ENCODE measurements at places on chromosomes 2 and 18.

DNA sequence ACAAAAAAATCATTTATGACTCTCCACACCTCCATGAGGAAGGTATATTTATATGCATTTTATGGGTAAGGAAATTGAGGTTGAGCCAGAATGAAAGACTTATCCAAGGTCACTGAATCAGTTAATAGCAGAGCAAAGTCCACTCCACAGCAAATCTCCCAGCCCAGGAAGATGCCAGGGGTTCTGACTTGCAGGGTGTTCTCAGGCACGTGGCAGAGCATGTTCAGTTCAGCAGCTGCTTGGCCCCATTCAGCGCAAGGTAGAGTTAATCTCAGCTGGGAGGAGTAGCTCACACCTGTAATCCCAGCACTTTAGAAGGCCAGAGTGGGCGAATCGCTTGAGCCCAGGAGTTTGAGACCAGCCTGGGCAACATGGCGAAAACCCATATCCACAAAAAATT is 17.8 kb upstream of the DGKD start:
- DNase-seq: no peak

GRCh38 chr2:216776066-216776850 is 80.9 kb upstream of the IGFBP5 start:
- no peak for DNase-seq

GRCh38 chr2:72533765-72534164 is 292.1 kb downstream of the EXOC6B start:
- DNase-seq: no peak

- no peak for DNase-seq
Measured at GRCh38 chr18:59536166-59536565, 161.1 kb downstream of the CCBE1 start.

DNA sequence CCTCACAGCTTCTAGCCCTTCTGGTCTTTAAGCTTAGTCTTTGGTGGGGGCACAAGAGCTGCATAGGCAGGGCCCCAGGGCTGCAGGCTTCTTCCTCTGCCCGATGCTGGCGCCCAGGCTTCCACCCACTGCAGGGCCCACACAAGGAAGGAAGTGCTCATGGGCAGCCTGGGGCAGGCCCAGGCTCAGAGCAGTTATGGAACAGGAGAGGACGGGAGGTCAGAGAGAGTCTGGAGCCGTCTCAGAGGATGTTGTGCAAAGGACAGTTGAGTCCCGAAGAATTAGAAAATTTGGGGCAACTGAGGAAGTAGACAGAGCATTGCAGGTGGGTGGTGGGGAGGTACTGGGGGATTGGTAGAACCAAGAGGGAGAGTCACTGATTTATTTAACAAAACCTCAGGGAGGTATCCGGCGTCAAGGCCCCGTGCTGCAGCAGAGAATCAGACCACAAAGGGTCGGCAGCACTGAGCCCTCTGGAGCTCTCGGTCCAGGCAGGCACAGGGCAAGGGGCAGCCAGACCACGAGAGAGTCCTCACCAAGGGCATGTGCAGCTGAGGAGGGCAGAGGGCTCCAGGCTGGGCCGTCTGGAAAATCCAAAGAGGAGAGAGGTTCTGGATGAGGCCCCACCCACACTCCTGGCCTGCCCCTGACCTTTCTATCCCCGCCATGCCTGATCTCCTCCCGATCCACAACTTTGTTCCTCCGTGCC is 110.8 kb upstream of the GLI2 start:
- no peak for DNase-seq

GRCh38 chr2:60504049-60504448 is 49.4 kb downstream of the BCL11A start:
- DNase-seq: no peak

GRCh38 chr2:146734042-146734820 is 1110.6 kb upstream of the ACVR2A start:
- DNase-seq: no peak

DNA sequence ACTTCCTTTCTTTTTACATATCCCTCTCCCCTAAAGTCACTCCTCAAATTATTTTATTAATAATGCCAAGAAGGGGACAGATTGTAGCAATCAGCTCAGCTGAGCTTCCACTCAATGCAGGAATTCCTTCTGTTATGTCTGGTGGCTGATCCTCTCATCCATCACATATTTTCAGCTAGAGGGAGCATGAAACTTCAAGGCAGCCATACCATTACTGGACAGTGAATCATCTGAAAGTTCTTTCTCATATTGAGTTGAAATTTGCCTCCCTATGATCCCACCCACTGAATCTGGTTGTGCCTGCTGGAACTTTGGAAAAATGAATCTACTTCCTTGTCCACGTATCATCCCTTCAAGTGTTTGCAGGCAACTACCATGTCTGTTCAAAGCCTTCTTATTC is 11.2 kb downstream of the ZNF385B start:
- DNase-seq: no peak

DNA sequence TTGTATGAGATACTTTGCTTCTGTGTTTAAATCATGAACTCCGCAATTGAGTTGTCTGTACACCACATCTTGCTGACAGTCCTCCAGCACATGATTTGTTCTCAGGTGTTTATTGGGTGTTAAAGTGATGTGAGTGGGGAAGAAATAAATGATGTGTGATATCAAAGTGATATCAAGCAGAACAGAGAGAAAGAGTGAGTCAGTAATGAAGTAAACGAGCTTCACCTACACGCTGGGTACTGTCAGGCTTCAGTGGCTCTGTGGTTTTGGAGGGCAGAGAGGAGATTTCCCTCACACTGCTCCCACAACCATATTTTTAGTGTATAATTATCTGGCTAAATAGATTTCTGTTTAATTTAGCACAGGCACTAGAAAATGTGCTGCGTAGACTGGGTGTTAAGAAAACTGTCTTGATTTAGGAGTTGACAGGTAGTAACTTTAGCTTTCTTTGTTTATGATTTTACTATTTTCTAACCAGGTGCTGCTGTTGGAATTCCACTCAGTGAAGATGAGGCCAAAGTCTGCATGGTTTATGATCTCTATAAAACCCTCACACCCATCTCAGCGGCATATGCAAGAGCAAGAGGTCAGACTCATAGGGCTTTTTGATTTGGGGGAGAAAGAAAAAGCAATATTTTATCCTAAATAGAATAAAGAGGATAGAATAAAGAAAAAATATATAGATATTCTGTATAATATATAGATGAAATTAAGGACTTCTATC is 21.2 kb downstream of the ATIC start:
- no peak for DNase-seq

GRCh38 chr18:74378179-74378682 is 62.6 kb downstream of the C18orf63 start:
- DNase-seq: no peak

DNA sequence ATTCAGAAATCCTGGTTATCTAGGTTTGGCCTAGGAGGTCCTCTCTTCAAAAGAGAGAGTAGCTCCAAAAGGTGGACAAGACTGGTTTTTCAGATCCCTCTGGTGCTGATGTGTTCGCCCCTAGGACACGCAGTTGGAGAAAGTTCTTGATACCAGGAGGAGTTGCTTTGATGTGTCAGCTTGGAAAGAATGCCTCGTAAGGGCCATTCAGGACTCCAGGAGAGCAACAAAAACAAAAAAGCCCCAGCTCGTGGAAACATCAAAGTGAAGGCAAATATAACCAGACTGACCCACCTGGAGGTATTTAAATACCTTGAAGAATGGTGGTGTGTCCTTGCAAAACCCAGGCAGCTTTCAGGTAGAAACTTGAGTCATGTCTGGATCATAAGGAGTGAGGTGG is 12.5 kb upstream of the LBH start:
- DNase-seq: no peak

DNA sequence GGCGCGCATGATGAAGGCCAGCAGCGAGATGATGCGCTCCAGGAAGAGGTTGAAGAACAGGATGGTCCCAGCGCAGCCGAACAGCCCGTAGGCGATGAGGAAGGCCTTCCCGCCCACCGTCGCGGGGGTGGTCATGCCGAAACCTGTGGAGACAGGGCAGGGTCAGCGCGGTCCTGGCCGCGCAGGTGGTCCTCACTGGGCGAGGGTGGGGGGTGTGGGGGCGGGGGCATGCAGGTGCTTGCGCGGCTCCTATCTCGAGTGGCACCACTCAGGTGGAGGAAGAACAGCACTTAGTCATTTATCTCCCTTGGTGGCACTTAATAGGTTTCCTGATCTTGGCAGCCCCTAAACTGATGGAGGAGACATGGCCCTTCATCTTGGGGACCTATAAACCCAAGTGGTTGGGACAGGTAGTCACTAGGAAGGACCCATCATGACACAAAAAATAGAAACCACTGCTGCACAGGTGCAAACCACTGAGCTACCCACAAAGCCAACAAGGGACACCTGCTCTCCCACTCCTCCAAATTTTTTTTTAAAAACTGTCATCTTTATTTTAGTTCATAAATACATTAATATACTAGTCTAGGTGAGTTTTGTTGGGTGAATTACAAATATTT is 118.8 kb downstream of the MSH2 start:
- no peak for DNase-seq

DNA sequence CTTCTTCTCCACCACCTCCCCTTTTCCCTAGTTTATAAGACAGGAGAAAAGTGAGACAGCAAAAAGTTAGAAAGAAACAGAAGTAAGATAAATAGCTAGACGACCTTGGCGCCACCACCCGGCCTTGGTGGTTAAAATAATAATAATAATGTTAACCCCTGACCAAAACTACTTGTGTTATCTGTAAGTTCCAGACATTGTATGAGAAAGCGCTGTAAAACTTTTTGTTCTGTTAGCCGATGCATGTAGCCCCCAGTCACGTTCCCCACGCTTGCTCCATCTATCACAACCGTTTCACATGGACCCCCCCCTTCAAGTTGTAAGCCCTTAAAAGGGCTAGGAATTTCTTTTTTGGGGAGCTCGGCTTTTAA is 1.5 kb upstream of the BUB1 start:
- no peak for DNase-seq

DNA sequence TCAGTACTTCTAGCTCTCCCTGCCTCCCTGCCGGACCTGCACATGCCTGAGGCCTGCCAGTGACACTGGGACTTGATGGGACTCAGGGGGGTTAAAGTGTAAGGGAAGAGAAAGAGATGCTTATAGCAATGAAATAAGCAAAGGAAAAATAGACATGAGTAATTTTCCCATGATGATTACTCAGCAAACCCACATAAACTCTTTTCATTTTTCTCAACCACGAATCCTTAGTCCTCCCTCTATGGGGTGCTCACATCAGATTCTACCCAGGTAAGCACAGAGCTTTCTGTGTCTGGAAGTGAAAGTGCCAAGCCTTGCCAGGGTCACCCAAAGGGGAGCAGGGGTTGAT is 44.8 kb upstream of the ANKRD62 start:
- DNase-seq: no peak

GRCh38 chr2:126368758-126369157 is 287.2 kb upstream of the GYPC start:
- no peak for DNase-seq

GRCh38 chr2:104043864-104044263 is 810.1 kb upstream of the POU3F3 start:
- no peak for DNase-seq

DNA sequence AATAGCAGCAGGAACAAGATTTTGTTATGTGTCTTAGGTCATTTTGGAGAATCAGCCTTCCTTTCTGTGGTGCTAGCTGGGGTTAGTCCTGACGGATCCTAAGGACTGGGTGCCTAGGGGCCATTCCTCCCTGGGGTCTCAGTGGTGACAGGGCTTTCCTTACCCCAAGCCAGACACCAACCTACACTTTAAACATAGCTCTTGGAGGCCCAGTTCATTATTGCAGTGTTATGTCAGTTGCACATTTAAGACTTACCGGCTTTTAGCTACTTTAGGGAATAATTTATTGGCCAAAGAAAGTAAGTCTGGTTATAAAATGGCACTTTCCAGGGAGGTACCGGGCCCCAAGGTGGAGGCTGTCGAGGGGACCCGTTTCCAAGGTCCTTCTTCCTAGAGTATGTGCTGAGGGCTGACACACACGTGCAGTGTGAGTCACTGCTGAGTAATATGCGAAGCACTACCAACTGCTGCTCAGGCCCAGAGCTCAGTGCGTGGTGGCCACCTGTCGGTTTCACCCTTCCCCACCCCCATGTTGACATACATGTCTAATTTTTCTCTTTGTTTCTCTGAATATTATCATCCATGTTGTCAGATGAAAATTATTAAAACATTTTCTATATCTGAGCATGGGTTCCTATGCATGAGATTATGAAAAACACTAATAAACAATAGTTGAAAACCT is 37.0 kb upstream of the GRHL1 start:
- DNase-seq: no peak

- no peak for DNase-seq
Measured at GRCh38 chr18:3294435-3295080, 32.6 kb downstream of the MYL12B start.

DNA sequence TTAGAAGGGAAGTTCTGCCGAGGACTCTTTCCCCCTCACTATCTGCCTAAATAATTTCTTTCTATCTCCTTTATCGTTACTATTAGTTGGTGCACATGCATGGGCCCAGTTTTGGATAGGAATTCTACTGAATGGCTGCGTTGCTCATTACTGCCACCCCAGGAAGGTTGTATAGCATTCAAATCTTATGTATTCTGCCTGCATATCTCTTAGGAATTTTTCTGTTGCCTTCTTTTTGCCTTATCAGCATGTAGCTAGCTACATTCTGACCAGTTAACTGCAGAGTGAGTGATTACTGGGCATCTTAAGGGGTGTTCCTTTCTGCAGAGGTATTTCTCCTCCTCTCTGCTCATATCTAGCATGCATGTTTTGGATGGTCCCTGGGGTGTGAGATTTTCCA is 239.6 kb downstream of the TDRD15 start:
- DNase-seq: no peak

GRCh38 chr2:9939587-9940485 is 11.7 kb upstream of the GRHL1 start:
- DNase-seq: no peak

GRCh38 chr2:60717691-60718090 is 38.4 kb upstream of the PAPOLG start:
- DNase-seq: no peak

DNA sequence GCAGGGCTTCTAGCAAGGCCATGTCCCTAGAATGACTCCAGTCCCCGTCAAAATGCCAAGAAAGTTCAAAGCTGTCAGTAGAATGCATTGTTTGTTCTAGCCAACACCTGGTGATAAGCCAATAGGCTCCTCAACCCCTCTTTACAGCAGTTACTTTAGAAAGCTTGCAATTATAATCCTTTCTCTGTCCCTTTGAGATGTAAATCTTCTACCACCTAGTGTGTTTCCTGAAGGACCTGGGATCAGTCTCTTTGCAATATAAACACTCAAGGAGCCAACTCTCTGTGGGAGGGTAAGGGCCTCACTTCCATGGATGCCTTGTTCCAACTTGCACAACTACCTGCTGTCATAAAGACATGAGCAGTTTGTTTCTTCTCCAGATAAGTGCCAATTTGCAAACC is 301.8 kb downstream of the NBAS start:
- DNase-seq: no peak

DNA sequence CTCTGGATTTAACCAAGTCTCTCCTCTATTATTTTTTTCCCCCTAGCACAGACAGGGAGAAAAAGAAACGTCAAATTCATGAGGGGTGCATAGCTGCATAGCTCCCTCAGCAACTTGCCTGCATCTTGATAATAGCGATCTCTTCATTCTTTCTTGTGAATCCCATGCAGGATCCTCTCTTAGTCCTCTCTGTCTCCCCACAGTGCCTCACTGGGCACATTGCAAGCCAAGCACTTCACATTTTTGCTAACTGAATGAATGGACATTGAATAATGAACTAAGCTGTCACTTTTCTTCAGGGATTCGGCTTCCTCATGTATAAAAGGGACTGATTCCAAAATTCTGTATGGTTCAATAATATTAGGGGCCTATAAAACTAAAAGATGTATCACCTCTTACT is 2.9 kb upstream of the EPB41L3 start:
- DNase-seq: no peak
